ENCODE measurements at places on chromosomes 2 and 18.

GRCh38 chr2:57897920-57898319 lies 148.7 kb upstream of the VRK2 start:
- DNase-seq = no peak

GRCh38 chr2:215328066-215328465 lies 16.2 kb downstream of the ATIC start:
- no peak for DNase-seq

- no peak for DNase-seq
These were observed 12.3 kb upstream of the RESP18 start for GRCh38 chr2:219344751-219345430.

DNA sequence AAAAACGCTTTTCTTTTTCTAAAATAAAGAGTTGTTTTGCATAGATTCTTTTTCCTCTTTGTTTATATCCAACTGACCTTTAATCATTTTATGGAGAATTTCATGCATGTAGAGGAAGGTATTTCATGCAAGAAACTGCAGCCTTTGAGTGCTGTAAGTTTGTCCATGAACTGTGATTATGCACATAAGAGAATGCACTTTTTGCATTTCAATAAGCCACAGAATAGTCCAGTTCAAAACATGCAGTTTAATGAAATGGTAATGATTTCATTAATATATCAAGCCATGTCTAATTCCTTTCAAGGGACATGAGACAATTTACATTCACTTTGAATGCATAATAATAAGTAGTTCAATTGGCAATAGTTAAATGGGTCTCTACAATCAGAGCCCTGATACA lies 386.3 kb downstream of the LRATD1 start:
- DNase-seq = no peak

- DNase-seq = no peak
These were observed 87.4 kb upstream of the SERPINE2 start for GRCh38 chr2:224126440-224126839.

GRCh38 chr18:25658476-25658875 lies 306.5 kb upstream of the ZNF521 start:
- no peak for DNase-seq

- DNase-seq = no peak
These were observed 77.9 kb upstream of the ST6GAL2 start for GRCh38 chr2:106963893-106964292.

- DNase-seq = no peak
These were observed 275.5 kb downstream of the CDH19 start for GRCh38 chr18:66328296-66328878.

GRCh38 chr2:12613137-12613835 lies 103.5 kb upstream of the TRIB2 start:
- DNase-seq = no peak

DNA sequence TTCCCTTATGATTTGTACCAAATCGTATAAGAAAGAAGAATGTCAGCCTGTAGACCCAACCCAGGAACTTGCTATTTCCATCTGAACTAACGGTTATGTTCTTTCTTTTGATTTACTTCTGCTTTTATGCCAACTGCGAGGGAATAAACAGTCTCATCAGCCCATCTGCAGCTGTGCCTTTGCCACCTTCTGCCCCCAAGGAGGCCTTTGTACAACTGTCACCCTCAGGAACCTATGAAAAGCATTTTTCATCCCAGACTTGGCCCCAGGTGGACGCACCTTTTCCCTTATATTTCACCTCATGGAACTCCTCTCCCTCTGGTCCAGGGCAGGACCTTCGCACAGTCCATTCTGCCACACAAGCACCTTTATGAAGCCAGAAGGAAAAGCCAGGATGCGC lies 109.8 kb downstream of the AOX1 start:
- no peak for DNase-seq

DNA sequence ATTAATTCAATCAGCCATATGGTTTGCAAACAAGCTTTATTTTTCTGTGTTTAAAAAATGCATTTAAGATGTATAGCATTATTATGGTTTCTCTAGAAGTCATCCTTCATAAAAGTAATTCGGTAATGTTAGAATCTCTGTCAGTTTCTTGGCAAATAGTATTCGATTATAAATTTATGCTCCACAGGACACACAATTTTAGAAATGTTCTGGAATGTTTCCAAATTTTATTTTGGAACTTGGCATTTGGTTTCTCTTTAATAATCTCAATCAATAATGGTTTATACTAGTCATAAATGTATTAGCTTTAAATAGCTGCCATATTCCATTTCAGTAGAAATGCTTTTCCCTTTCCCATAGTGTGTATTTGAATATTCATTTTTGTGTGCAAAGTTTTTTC lies 156.4 kb downstream of the PLCL1 start:
- DNase-seq = no peak

DNA sequence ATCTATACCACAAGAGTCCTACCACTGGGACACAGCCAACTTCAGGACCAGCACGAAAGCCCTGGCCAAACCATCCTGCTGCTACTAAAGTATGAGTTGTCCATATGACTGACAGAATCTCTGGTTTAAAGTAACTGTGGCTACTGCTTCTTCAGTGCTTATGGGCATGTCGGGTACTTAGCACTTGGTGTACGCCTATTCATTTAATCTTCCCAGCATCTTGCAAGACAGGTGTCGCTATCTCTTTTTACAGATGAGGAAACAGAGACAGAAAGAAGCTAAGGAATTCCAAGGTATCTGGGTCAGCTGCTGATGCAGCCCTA lies 203.4 kb upstream of the ID2 start:
- no peak for DNase-seq

GRCh38 chr2:146226077-146226476 lies 1618.8 kb upstream of the ACVR2A start:
- no peak for DNase-seq

GRCh38 chr2:202043475-202043874 lies 9.8 kb downstream of the FZD7 start:
- no peak for DNase-seq

GRCh38 chr2:84931384-84931821 lies 25.9 kb downstream of the TMSB10 start:
- DNase-seq = no peak

- DNase-seq = no peak
These were observed 166.4 kb downstream of the TMEM247 start for GRCh38 chr2:46645681-46646162.

DNA sequence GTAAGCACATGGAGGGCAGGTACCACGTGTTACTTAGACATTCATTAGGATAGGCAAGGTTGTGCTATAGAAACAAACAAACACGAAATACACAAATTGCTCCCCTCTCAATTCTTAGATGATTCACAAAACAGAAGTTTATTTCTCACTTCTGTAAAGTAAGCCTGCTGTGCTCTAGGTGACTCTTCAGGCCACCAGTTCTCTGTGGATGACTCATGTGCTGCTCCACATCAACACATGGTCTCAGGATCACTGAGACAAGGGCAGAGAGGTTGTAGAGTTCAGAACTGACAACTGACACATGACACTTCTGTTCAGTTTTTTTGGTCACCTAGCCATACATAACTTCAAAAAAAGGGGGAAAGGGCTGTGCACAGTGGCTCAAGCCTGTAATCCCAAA lies 70.6 kb downstream of the DAW1 start:
- DNase-seq = no peak

GRCh38 chr2:205170399-205170798 lies 511.9 kb upstream of the NRP2 start:
- DNase-seq = no peak

DNA sequence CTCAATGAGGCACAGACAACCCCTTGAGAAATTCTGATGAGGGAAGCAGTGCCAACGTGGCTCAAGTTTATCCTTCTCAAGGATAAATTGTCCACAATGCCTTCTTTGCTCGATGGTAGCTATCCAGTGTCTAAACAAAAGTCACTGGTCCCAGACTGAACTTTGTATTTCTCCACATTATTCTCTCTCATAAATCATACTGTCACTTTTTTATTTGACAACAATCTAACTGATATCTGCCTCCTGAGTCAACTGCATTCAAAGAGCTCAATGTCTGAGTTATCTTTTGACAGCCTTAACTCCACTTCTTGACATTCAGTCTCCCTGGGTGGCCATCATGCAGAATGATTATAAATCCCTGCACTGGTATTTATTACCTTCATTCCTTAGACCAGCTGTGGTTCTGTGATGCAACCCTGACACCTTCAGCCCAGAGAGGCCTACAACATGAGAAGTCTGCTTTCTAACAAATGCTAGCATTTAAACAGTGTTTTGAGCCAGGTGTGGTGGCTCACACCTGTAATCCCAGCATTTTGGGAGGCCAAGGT lies 38.2 kb downstream of the IMMT start:
- DNase-seq = no peak

DNA sequence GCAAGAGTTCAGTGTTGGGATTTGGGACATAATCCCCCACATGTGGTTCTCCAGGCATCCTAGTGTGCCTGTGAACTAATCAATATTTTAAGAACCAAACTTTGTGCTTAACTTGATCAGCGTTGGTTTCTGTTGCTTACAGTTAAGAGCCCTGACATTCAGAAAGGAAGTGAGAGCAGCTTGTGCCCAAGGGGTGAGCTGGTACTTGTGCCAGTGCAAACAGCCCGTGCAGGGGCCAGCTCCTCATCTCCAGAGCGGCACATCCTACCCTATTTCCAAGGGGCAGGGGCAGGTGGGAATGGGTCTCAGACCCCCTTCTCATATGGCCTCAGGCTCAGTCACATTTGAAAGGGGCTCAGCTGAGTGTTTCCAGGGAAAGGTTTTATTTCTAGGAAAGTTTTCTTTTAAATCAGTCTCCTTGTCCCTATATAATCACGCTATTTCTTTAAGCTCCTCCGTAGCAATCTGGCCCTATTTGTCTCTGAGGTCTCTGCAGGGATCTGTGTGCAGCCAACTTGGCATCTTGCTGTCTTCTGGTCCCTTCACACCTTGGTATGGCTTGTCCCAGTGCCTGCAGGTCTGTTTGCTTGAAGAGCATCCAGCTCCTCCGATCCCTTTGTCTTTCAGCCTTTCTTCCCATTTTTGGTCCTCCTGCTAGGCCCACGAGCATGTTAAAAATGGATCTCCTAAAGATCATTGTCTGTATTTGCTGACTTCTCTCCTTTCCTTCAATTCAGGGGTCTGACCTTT lies 358.9 kb downstream of the HRH4 start:
- DNase-seq = no peak

- no peak for DNase-seq
These were observed 52.5 kb upstream of the TRIM43 start for GRCh38 chr2:95539290-95539689.

DNA sequence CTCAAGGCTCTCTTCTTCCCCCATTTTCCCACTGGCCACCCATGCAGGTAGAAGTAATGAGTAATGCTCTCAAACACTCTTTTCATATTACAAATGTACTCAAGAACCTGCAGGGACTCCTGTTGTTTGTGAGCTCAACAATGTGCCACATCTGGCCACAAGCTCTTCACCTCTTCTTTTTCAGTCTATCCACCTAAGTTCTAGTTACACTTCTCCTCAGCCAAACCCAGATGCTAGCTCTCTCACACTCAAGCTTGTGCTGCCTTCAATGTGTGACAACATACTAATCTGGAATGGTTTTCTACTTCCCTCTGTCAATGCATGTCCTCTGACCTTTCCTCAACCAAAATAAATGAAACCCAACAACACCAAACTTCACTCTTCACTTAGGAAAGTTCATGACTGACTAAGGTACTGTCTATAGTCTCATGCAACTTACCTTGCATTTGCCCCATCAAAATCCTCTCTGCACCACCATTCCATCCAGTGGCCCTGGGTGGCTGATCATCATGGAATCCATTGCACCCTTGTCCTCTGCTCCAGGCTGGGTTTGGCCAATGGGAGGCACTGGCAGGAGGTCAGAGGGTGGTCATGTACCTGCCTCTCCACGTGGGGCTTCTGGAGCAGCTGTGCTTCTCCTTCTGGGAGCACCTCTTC lies 5.3 kb upstream of the IL18R1 start:
- DNase-seq = no peak

- no peak for DNase-seq
These were observed 84.4 kb upstream of the YWHAQ start for GRCh38 chr2:9715238-9715637.

GRCh38 chr2:116718451-116718850 lies 1096.0 kb upstream of the DDX18 start:
- no peak for DNase-seq
